H9 (cell line): ENCODE measurements at places on chromosomes 2 and 18. TPM values are rescaled to one million over a fixed set of nuclear protein-coding genes. Genes with fewer than 3 reads are reported as not detected.

DNA sequence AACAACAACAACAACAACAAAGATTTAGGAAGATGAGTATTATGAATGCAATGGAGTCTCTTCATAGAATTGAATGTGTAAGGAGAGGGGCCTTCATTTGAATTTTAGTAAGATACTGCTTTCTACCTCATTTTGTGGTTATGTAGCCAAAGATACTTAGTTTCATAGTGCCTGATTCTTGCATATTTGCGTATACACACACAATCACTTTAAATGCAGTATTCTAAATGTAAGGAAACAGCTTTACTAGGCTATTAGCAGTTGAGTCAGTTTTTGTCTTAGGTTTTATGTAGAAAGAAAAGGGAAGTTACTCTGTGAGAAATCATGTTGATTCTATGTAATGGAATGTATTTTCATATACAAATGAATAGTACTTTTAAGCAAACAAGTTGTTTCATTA is 80.5 kb downstream of the HAUS1 start:
- no peak overlapping the region for H3K27ac ChIP-seq
- H3K4me3 ChIP-seq = no peak overlapping the region
- H3K4me1 ChIP-seq = no peaks in the 10 kb centered on the region
- DNase-seq = no peak

DNA sequence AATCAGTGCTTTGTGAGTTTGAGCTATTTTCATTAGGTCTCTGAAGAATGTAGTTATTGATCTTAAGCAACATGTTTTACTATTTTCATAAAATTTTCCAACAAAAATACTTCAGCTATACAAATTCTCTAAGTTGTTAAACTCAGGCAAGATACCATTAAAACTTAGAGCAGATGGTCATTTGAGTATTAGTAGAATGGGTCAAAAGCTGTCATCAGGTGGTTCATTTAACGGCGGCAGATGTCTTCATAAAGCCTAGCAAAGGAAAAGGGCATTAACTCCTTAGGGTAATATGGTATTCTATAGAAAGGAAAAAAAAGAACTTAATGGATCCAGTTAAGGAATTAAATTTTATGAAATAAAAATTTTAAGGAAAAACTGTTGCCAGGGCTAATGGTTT is 19.2 kb downstream of the MIB1 start:
- H3K4me1 ChIP-seq = peaks cover 2% of the 10 kb centered on the region; the same call in 1 of the 2 replicates
- DNase-seq = no peak
- no peaks in the 10 kb centered on the region for H3K27me3 ChIP-seq

DNA sequence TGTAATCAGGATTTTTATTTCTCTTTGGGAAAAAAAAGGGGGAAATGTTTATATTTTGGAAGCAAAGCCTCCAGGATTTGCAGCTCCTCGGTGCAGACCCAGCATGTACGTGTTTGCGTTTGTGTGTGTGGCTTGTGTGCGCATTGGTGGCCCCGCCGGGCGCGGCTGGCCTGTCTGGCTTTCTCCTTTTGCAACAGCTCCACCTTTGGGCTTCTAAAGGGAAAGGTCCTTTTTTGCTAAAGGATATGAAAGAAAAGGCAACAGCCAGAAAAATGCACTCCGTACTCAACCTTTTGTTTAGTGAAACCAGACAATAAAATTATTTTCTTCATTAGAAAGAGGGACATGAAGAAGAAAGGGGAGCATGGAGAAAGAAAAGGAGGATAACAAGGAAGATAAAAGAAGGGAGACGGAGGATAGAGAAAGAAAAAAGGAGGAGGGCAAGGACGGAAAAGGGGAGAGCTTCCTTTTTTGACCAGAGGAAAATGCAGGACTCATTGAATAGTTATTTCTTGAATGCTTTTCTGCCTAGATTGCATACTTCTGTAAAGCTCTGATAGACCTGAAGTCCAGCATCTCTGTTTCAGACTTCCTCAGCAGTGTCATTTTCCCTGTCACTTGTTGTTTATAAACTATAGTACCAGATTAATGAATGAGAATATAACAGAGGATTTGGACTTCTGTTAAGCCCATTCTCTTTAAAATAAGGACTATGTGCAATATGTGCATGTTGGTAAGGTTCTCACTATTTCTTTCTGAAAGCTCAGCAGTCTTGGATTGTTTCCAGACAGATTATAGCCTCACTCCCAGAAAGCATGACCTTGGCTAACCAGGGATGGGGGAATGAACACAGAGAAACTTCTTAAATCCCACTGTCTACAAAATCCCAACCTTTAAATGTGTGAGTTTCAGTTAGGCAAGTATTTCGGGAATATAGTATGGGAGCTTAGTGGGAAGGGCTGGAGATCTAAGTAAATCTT is 563.1 kb upstream of the PIK3C3 start:
- no peaks in the 10 kb centered on the region for H3K36me3 ChIP-seq
- peak; percentile 74 for DNase-seq
- H3K27me3 ChIP-seq = no peaks in the 10 kb centered on the region
- H3K27ac ChIP-seq = no peak overlapping the region
- H3K4me1 ChIP-seq = no peaks in the 10 kb centered on the region
- peak overlapping the region; percentile 30; the same call in 1 of the 3 replicates for H3K4me3 ChIP-seq

DNA sequence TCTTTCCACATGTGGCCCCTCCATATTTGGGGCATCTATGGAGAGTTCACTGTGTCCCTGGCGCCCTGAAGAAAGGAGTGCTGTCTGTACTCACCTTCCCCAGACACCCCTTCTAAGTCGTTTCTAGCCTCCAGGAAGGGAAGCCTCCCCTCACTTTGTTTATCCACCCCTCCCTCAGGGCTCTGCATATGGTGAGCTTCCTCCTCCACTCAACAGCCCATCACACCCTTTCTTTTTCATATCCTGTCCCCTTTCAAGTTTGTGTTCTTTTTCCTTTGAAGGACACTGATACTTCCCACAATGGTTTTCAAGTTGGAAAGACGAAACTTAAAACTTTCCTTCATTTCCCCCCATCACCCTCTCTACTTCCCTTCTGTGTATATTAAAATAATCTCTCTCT is 291.4 kb upstream of the POU3F3 start:
- DNase-seq = peak; percentile 42
- H3K27me3 ChIP-seq = no peaks in the 10 kb centered on the region
- H3K27ac ChIP-seq = no peak overlapping the region

GRCh38 chr2:170408461-170409163 is 230.7 kb downstream of the MYO3B start:
- peak; percentile 49 for DNase-seq
- H3K36me3 ChIP-seq = no peaks in the 10 kb centered on the region
- H3K4me1 ChIP-seq = no peaks in the 10 kb centered on the region

GRCh38 chr18:13379062-13379865 is 160.7 kb downstream of the LDLRAD4 start:
- H3K27me3 ChIP-seq = no peaks in the 10 kb centered on the region
- no peak overlapping the region for H3K4me3 ChIP-seq
- DNase-seq = no peak

GRCh38 chr2:195468771-195469170 is 188.3 kb upstream of the SLC39A10 start:
- DNase-seq = no peak
- no peak overlapping the region for H3K4me3 ChIP-seq
- H3K36me3 ChIP-seq = no peaks in the 10 kb centered on the region; the same call in 2 of the 3 replicates
- H3K4me1 ChIP-seq = no peaks in the 10 kb centered on the region
- no peak overlapping the region for H3K27ac ChIP-seq

DNA sequence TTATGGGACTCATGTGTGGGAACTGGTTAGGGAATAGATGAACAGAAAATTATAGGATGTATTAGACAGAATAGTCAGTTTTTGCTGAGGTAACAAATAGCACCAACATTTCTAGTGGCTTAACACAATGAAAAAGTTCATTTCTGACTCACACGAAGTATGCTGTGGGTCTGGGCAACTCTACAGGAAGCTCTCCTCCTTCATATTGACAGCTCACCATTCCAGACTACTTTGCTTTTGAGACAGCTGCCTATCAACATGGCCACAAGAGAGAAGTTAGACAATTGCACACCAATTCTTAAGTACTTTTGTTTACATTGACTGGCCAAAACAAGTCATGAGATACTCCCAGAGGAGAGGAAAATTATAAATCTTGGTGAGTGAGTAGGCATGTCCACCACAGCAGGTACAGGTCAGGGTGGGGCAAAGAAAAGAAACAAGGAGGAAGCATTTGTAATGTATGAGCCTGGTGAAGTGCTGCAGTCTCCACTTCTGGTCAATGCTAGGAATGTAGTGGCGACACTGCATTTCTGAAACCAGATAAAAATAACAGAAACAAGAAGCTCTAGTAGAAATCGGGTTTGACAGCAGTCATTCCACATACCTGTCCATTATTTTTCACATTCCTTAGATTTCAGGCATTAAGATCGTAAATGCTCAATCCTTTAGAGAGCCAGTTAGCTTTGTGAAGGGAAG is 141.6 kb downstream of the ICOS start:
- no peak overlapping the region for H3K27ac ChIP-seq
- no peaks in the 10 kb centered on the region for H3K4me1 ChIP-seq
- no peaks in the 10 kb centered on the region for H3K27me3 ChIP-seq
- H3K4me3 ChIP-seq = no peak overlapping the region
- no peaks in the 10 kb centered on the region for H3K36me3 ChIP-seq

DNA sequence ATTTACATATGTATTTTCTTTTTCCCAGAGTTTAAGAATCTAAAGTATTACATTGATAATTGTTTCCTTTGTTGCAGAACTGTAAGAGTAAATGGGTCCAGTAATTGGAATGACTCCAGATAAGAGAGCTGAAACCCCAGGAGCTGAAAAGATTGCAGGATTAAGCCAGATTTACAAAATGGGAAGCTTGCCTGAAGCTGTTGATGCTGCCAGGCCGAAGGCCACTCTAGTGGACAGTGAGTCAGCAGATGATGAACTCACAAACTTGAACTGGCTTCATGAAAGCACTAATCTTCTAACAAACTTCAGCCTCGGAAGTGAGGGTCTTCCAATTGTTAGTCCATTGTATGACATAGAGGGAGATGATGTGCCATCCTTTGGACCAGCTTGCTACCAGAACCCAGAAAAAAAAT is 183.8 kb upstream of the STON1 start:
- no peak overlapping the region for H3K27ac ChIP-seq
- no peak for DNase-seq
- peaks cover 46% of the 10 kb centered on the region for H3K36me3 ChIP-seq
- H3K4me1 ChIP-seq = no peaks in the 10 kb centered on the region
- H3K4me3 ChIP-seq = no peak overlapping the region
- no peaks in the 10 kb centered on the region for H3K27me3 ChIP-seq

The ATP6V1C2 gene
- 0.72 and 1.2 TPM in 2 replicates for total RNA-seq
